Ecto neural progenitor cell (in vitro differentiated cells): ENCODE measurements at places on chromosomes 1 and 21.

DNA sequence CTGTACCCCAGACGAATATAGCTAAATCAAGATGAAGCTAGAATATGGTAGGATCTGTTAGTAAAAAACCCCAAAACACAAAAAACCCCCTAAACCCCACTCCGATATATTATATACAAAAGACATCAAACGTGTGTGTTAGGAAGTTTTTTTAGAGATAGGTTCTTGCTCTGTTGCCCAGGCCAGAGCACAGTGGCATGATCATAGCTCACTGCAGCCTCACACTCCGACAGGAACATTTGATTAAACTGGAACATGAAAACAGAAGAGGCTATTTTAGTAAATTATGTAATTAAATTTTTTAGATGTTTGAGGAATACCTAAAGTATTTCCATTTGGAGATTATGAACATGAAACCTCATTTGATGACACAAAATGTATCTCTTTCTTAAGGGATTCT, 8.2 kb upstream of the RYR2 start:
- DNase-seq = no peak

GRCh38 chr1:224747578-224747977, 131.5 kb downstream of the CNIH3 start:
- DNase-seq = no peak

GRCh38 chr1:179166663-179167417, 62.6 kb downstream of the ABL2 start:
- DNase-seq = no peak

- DNase-seq = peak; percentile 64
Measured at GRCh38 chr21:31554511-31555022, 104.9 kb upstream of the SOD1 start.

- no peak for DNase-seq
Measured at GRCh38 chr21:16709866-16710550, 802.8 kb upstream of the CXADR start.

- no peak for DNase-seq
Measured at GRCh38 chr1:202283991-202284390, 57.7 kb downstream of the UBE2T start.

GRCh38 chr1:67711158-67711854, 26.3 kb downstream of the GADD45A start:
- no peak for DNase-seq

GRCh38 chr1:57489358-57490036, 65.6 kb upstream of the DAB1 start:
- DNase-seq = no peak

DNA sequence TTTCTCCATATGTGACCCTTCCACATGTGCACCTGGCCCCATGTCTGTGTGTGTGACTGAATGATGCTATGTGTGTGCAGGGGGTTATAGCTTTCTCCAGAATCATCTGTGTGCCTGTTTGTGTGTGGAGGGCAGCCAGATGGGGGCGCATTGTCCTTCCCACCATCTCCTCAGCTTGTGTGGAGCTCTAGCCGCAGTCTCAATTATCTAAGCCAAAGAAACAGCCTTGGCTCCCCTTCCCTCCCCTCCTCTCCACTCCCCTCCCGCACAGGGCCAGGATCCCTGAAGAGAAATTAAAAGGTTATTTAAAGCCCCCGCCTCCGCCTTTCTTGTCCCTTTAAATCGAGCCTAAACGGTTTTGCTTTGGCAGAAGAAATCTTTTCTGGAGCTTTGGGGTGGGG, 1.8 kb upstream of the DMBX1 start:
- peak; percentile 82 for DNase-seq
